ENCODE measurements at places on chromosomes 5 and 9. TPM values are rescaled to one million over a fixed set of nuclear protein-coding genes. Genes with fewer than 3 reads are reported as not detected.

Gene CATSPER3
- total RNA-seq: 0.46 TPM

- no peak overlapping the region for H3K4me3 ChIP-seq
- H3K27ac ChIP-seq: no peak overlapping the region
- H3K36me3 ChIP-seq: no peaks in the 10 kb centered on the region
- no peaks in the 10 kb centered on the region for H3K4me1 ChIP-seq
Observed at GRCh38 chr5:109035436-109035835, 287.7 kb downstream of the FER start.

Gene SLC6A18
- not detected for total RNA-seq

DNA sequence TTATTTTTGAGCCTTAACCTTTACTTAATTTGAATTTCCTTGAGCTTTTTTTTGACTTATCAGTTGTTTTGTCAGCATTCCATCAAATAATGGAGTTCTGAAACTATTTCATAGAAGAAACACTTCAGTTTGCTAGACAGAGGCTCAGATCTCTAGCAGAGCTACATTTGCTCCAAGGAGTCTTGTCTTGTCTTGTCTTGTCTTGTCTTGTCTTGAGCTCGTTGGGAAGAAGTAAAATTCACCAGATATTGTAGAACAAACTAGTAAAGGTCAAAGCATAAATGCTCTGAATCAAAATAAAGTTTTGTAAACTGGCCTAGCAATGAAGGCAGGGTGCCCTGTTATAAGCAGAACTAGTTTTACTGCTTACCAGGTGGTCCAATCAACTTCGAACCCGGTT lies 33.5 kb downstream of the RAB24 start:
- no peaks in the 10 kb centered on the region for H3K27me3 ChIP-seq
- DNase-seq: no peak
- no peaks in the 10 kb centered on the region for H3K4me1 ChIP-seq

Gene DRD1
- total RNA-seq: not detected

DNA sequence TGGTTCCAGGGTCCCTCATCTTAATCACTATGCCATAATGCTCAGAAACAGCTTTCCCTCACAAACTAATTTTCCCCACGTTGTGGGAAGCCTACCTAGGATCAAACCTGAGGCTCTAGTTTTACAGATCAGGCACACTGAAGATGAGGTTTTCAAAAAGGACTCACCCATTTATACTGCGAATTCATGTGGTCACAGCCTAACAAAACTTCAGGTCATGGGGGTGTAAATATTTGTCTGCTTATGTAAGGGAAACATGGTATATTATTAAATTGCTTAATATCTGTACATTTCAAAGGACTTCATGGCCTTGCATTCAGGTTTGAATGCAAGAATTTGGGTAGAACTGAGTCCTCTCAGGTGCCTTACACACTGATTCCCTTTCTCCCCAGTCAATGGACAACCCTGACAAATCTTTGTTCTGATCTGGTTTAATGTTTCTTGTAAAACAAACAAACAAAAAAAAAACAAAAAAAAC lies 12.1 kb downstream of the ZFAND5 start:
- no peak for DNase-seq
- H3K27me3 ChIP-seq: no peaks in the 10 kb centered on the region
- H3K4me1 ChIP-seq: peaks cover 33% of the 10 kb centered on the region
- no peak overlapping the region for H3K27ac ChIP-seq
- no peak overlapping the region for H3K4me3 ChIP-seq

Gene RFESD
- total RNA-seq: 6.1 TPM

Gene REEP2
- 3.5 TPM for total RNA-seq

DNA sequence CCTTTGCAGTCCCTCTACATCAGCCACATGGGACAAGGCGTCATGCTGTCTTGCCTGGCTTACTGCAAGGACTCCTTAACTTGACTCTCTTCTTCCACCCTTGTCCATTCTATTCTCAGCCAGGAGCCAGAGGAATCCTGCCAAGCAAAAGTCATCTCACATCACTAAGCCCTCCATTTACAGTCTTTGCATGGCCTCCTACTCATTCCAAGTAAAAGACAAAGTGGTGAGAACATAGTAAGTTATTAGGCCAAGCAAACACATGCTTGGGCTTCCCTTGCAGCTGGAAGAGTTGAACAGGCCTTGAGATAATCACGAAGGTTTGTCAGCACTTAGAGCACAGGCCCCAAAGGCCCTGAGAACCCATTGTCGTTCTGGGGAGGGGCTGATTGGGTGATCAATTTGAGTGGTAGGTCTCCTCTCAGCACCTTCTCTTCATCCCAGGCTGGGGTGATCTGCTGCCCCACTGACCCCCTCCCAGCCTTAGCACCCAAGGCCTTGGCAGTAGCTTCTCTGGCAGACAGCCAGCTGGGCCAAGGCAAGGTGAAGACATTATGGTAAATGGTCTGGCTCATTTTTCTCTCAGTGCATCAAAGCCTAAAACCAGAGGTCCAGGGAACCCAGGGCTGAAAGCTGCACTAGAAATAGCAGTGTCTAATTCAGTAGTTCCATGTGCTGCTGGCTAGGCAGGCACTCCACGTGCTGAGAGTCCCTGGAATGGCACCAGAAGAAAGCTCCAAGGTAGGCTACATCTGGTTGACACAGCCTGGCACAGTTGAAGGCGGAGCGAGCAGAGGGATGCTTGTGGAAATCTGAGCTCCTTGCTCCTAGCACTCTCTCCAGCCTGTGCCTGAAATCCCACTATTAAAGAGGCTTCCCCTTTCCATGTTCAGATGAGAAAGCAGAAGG lies 121.4 kb downstream of the ASTN2 start:
- no peak for DNase-seq
- no peaks in the 10 kb centered on the region for H3K4me1 ChIP-seq
- peaks cover 7% of the 10 kb centered on the region for H3K27me3 ChIP-seq
- H3K27ac ChIP-seq: no peak overlapping the region
- no peak overlapping the region for H3K4me3 ChIP-seq

Gene GLRA1
- total RNA-seq: not detected

GRCh38 chr9:109716631-109717030 lies 63.4 kb upstream of the PALM2AKAP2 start:
- no peak for DNase-seq
- H3K4me1 ChIP-seq: no peaks in the 10 kb centered on the region
- no peak overlapping the region for H3K4me3 ChIP-seq
- H3K27ac ChIP-seq: no peak overlapping the region

All from activated naive CD8-positive, alpha-beta T cell treated with anti-CD3 and anti-CD28 coated beads for 36 hours (primary cell).